Activated CD4-positive, alpha-beta T cell treated with anti-CD3 and anti-CD28 coated beads, Interleukin-2, amount 50 U/mL, for 48 hours (primary cell): ENCODE measurements at places on chromosomes 11 and 22.

- DNase-seq = no peak
These were observed 24.2 kb downstream of the OR5B17 start for GRCh38 chr11:58334708-58335107.

DNA sequence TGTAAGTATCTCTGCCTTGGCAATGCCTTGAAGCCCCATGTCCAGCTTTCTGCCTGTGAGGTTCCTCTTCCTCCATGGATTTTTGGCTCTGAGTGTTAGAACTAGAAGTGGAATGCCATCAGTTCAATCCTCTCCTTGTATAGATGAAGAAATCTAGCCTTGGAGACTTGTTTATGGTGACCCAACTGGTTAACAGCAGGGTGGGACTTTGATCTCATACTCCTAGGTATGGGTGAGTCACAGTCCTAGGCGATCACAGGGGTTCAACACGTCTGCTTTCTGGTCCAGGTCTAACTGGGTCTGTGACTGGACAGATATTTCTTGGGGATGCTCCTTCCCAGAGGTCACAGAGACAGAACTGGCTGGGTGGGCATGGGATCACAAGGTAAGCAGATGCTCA, 9.2 kb upstream of the MTFP1 start:
- no peak for DNase-seq

GRCh38 chr11:69120096-69120875, 35.4 kb upstream of the SMIM38 start:
- no peak for DNase-seq

DNA sequence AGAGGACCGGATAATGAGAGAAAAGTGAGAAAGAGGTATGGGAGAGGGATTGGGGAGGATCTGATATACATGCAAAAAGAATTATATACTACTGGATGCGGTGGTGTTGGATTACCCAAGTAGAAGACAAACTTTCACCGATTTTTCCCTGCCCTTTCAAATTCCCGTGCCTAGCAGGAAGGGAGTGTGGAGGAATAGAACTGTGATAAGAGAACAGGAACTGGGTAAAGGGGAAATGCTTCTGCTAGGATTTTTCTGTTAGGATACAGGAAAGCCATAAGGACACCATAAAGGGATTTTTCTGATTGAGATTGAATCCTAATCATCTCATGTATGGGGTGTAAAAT, 480 bp upstream of the MTMR2 start:
- DNase-seq = no peak

DNA sequence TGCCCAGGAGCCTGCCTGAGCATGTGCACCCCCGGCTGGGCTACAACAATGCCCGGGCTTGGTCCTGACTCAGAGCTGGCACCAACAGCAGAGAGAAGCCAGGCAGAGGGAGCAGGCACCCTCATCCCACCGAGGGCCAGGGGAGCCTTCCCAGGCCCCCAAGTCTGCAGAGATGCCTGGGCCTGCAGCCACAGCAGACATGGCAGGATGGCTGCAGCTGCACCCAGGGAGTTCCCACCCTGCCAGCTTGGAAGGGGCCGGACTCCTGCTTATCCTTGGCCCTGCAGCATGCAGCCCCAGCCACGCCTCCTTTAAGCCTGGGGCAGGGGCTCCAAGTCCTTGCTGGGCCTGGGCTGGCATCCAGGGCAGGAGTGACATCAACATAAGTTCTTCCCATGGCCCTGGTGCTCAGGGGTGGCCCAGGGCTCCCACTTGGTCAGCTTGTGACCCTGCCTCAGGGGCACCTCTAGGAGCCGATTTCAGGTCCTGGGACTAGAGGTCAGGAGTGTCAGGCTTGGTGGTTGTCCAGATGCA, 26.7 kb downstream of the OR10D3 start:
- no peak for DNase-seq

- DNase-seq = no peak
These were observed 3.8 kb upstream of the SCGB1D1 start for GRCh38 chr11:62186195-62186594.

DNA sequence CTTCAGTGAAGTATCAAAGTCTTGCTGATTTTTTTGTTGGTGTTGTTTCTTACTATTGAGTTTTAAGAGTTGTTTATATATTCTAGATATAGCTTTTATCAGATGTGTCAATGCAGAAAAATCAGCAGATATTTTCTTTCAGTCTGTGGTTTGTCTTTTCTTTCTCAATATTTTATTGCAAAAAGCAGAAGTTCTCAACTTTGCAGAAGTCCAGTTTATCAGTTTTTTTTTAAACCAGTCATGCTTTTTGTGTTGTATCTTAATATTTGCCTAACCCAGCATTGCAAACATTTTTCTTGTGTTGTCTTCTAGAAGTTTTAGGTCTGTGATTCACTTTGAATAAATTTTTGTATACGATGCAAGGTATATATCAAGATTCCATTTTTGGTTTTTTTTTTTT, 7.0 kb downstream of the ASRGL1 start:
- DNase-seq = no peak

GRCh38 chr22:35172442-35172841, 84.9 kb upstream of the HMGXB4 start:
- no peak for DNase-seq

- DNase-seq = no peak
These were observed 845 bp downstream of the RBM7 start for GRCh38 chr11:114401311-114401710.
